ENCODE measurements at places on chromosomes 7 and 10.

DNA sequence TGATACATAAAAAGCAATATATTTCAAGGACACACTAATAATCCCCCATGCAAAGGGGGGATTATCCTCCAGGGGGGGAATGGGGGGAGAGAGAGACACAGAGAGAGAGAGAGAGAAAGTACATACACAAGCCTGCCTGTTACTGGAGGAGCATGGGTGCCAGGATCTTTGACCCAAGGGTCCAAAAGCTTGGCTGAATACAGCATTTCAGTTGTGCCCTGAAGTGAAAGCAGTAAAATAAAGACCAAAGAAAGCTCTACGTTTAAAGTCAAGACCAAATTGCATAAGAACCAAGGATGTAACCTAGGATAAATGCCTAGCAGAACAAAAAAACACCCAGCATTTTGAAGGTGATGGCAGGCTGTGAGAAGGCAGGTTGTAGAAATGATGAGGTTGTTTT, 27.8 kb upstream of the ITGB8 start:
- DNase-seq: no peak

- no peak for DNase-seq
Observed at GRCh38 chr7:100190048-100190711, 12.5 kb downstream of the STAG3 start.

GRCh38 chr10:72109636-72110157, 21.3 kb upstream of the SPOCK2 start:
- no peak for DNase-seq

DNA sequence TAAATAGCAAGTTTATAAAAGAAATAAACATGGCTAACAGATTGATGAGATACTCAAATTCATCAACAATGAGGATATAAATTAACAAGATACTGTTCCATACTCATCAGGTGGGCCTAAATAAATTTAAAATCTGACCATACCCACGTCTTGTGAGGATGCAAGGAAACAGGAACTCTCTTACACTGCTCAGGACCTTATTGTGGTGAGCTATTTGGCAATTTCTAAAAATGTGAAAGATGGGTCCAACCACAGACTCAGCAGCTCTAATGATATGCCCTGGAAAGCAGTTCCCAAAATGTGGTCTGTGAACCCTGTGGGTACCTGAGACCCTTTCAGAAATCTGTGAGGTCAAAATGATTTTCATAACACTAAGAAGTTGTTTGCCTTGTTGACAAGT, 21.5 kb downstream of the RPP38 start:
- no peak for DNase-seq

DNA sequence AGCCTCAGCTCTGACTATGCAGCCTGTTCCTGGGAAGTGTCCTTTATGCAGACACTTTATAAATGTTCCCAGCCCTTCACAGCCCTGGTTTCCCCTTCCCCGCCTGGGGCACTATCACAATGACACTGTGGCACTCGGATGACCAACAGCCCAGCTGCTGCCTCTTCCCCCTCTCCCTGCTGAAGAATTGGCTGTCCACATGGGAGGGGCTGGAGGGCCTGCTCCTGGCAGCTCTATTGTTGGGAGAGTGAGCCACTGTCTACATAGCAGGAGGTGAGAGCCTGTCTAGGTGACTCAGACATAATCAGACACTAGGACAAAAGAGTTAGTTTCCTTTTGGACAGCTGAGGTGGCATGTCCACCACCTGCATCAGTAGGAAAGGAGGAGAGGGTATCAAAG, 437.5 kb downstream of the PLXNA4 start:
- DNase-seq: no peak

DNA sequence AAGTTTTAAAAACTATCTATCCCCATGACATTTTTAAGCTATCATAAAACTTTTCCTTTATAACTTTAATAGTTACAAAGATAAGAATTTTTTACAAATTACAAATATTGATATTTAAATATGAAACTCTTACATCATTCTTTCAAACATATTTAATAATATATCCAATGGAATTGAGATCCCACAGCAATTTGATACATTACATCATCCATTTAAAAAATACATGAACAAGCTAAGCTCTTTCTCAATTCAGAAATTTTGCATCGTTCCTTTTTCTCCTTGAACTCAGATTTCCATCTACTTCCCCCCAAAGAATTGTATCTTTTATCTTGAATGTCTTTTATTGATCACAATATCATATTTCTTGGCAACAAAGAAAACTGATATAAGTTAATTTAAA, 118.4 kb upstream of the GLCCI1 start:
- no peak for DNase-seq

- no peak for DNase-seq
Observed at GRCh38 chr7:47573758-47574481, 8.0 kb downstream of the TNS3 start.

DNA sequence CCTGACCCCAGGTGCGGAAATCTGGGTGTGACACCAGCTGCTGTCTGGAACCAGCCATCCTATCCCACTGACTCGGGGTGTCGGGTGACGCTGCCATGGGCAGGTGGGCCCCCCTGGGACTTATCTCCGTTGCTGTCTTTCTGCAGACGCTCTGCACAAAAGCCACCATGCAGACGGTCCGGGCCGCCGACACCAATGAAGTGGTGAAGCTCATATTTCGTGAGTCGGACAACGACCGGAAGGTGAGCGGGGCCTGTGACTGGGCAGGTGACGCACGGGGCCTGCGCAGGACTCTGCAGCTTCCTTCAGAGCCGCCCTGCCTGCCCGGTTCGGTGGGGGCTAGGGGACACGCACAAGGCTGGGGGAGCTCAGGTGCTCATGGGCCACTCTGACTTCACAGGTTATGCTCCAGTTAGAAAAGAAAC, 36.6 kb downstream of the NKX6-2 start:
- DNase-seq: no peak

DNA sequence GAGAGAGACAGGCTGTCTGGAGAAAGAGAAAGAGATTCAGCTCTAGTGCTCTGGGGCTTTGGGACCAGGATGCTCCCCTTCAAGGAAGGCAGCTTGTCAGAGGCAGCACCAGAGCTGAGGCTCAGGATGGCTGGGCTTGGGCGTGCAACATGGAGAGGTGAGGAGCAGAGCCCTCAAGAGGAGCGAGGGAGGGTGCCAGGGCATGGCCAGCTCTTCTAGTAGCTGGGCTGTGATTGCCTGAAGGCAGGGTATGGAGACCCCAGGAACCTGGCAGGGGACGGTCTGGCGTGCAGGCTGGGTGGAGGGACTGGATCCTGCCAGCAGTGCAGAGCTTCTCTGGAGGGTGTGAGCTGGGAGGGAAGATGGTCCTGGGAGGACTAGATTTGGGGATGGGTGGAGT, 40.2 kb downstream of the ANTXRL start:
- DNase-seq: no peak

DNA sequence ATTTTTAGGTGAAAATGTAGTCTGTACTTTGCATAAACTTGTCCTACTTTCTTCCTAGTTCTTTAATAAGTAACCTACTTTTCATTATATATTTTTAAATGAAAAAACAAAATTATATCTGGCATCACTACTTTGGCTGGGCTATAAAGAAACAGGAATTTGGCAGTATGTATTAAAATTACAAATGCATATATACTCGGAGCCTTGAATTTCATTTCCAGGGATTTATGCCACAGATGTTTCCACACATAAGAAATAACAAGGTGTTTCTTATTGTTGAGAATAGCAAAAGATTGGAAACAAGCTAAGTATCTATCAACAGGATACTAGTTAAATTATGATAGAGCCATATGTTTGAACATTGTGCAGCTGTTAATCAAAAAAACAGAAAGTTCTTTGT, 2.2 kb upstream of the ARHGAP12 start:
- no peak for DNase-seq

DNA sequence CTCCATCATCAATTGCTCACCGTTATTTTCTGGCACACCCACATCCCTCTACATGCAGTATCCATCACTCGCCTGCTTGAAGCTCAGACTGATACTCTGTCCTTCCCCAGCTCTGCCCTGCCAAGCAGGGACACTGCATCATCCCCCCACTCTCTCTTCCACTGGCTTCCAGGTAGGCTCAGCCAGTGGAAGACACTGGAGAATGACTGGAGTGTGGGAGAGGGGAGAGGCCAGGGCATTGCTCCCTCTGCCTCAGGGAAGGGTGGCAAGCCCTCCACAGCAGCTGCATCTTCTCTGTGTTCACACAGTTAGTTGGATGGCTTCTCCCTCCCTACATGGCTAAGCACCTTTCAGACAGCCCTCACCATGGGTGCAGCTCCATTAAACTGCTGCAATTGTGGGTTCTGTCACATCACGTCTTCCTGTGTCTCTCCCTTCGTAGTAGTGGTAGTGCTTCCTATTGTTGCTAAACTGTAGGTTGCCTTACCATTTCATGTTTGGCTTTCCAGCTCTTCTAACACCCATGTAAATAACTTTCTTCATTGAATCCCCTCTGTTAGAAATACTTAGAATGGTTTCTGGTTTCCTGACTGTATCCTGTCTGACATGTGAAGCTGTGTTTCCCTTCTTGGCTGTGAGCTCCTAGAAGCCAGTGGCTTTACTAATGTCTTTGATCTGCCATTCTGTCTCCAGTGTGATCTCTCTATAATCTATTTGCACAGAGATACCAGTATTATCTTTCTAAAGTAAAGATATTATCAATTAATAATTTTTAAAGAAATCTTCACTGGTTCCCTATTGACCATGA, 483.7 kb upstream of the LRRN3 start:
- no peak for DNase-seq

DNA sequence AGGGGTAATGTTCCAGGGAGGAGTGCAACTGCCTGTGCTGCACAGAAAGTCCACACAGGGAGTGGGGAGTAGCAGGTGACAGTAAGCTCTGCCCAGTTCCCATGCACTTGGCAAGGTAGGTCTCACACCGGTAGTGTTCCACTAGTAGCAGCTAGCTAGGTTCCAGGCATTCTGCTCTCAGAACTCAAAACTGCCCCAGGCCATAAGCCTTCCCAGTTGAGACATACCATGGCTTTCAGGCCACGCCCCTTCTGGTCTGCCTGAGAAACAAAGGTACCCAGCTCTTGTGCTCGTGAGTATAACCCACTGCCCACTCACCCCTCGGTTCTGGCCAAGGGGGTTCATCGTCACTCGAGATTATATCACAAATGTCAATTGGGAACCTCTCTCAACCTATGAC, 12.6 kb downstream of the CASP7 start:
- no peak for DNase-seq

DNA sequence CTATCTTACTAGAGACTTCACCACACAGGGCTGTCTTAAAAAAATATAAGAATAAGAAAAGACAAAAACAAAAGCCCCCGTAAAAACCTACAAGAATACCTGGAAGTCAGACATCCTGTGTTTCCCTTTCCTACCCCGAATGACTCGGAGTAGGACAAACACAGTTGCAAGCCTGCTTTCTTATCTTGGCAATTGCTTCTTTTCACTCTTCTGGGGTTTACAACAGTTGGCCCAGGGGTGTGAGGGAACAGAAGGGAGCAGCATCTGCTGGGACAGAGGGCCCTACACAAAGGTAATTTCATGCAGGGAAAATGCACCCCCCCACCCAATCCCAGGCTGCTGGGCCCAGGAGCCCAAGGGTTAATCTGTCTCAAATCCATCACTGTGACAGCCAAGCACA, 220.6 kb downstream of the ARHGAP12 start:
- no peak for DNase-seq

- no peak for DNase-seq
Observed at GRCh38 chr7:117034851-117035464, 81.7 kb downstream of the ST7 start.

- DNase-seq: no peak
Observed at GRCh38 chr10:66654861-66655260, 271.0 kb upstream of the LRRTM3 start.

- DNase-seq: no peak
Observed at GRCh38 chr7:106430535-106431455, 146.0 kb upstream of the NAMPT start.

- DNase-seq: no peak
Observed at GRCh38 chr7:47652591-47652990, 70.7 kb upstream of the TNS3 start.

DNA sequence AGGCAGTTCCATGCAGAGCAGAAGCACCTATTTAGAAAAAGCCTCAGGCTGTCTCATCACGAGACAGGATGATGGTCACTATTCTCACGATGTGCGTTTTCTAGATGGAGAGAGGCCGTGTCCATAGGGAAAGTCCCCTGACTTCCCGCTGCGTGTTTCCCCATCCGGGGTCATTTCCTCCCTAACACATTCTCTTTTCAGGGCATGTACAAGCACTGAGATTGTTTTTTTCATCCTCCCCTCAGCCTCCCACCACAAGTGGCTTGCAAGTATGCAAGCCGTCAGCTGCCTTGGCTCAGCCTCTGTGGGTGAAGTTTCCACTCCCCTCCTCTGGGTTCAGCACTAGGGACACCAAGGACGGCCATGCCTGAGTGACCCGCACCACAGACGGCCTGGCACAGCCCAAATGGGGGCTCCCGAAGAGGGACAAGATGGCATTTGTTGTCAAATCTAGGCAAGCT, 2.7 kb upstream of the CALML5 start:
- no peak for DNase-seq

GRCh38 chr7:93622036-93623033, 47.8 kb upstream of the CALCR start:
- DNase-seq: no peak

- DNase-seq: no peak
Observed at GRCh38 chr10:69516316-69516715, 56.9 kb downstream of the NEUROG3 start.

- DNase-seq: no peak
Observed at GRCh38 chr7:8014399-8014798, 45.8 kb downstream of the GLCCI1 start.

GRCh38 chr10:110912374-110912773, 6.6 kb downstream of the BBIP1 start:
- no peak for DNase-seq

DNA sequence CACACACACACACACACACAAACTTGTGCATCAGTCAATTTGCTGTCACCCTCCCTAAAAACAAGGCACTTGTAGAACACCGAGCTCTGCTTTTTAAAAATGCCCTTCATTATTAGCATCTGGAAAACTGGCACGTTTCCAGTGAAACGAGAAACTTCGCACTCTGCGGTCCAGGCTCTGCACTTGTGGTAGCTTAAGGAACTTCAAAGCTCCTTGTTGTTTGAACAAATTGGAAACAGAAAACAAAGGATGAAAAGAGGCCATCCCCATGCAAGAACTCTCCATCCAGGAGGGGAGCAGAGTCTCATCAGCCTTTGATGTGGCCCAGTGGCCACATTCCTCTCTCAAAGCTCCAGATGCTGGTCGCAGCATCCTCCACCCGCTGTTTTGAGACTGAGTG, 105.1 kb downstream of the C10orf90 start:
- DNase-seq: no peak

- DNase-seq: no peak
Observed at GRCh38 chr7:98520356-98520951, 96.6 kb upstream of the NPTX2 start.

DNA sequence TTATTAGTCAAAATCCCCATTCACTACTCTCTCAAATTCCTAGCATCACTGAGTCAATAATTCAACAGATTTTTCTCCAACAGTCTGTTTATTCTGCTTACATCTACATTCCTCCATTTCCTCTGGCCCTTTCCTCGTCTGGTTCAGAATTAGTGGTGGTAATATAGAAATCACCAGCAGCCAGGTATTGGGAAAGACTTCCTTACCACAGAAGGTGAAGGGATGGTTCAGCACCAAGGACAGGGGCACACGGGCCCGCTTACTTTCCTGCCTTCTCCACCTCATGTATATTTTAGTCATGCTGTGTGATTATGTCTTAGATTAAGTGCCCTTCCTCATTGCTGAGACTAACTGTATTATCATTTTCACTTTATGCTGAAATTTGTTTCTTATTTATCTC, 70.4 kb upstream of the APBB1IP start:
- DNase-seq: no peak

- DNase-seq: no peak
Observed at GRCh38 chr10:60943316-60944057, 498 bp downstream of the RHOBTB1 start.
